GM12891 (cell line): ENCODE measurements at places on chromosomes 3 and 15.

GRCh38 chr3:178072391-178073305 lies 463.6 kb upstream of the KCNMB2 start:
- DNase-seq, result no peak

GRCh38 chr15:51736069-51736468 lies 1.4 kb downstream of the LYSMD2 start:
- DNase-seq, result no peak

- DNase-seq, result no peak
Measured at GRCh38 chr3:81492040-81492439, 269.4 kb downstream of the GBE1 start.

GRCh38 chr3:137026701-137027100 lies 68.9 kb downstream of the IL20RB start:
- DNase-seq, result no peak

- no peak for DNase-seq
Measured at GRCh38 chr3:151770956-151771355, 37.2 kb downstream of the AADACL2 start.

- no peak for DNase-seq
Measured at GRCh38 chr3:110261141-110261540, 810.5 kb upstream of the NECTIN3 start.

GRCh38 chr3:188006726-188007393 lies 147.1 kb upstream of the LPP start:
- DNase-seq, result no peak

- DNase-seq, result no peak
Measured at GRCh38 chr3:130644628-130645253, 101.9 kb downstream of the PIK3R4 start.

- no peak for DNase-seq
Measured at GRCh38 chr3:160370987-160371857, 27.8 kb downstream of the IFT80 start.

- DNase-seq, result no peak
Measured at GRCh38 chr3:105385819-105386508, 19.3 kb downstream of the ALCAM start.

- DNase-seq, result no peak
Measured at GRCh38 chr15:96213045-96213444, 117.5 kb upstream of the NR2F2 start.

- peak; percentile 42 for DNase-seq
Measured at GRCh38 chr3:49020330-49021212, 1.4 kb upstream of the NDUFAF3 start.

GRCh38 chr3:69869643-69870042 lies 129.9 kb upstream of the SAMMSON start:
- DNase-seq, result no peak

DNA sequence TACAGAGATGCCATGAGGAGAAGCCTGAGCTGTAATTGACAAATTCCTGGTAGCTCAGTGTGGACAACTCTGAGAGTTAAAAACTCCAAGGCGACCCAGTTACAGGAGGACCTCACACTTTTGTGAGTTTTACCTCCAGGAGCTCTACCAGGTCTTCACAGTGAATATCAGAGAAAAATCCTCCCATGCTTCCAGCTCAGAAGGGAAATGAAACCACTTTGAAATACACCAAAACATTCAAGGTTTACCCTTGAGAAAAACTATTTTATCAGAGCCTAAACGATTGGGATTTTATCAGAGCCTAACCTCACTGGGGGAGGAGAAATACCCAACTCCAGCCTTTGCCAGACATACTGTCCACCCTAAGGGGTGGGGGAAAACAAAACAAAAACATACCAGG lies 52.4 kb downstream of the MCCC1 start:
- DNase-seq, result no peak

GRCh38 chr3:49722896-49723295 lies 855 bp downstream of the GMPPB start:
- DNase-seq, result no peak

- DNase-seq, result no peak
Measured at GRCh38 chr3:101848326-101848725, 988 bp upstream of the NFKBIZ start.

DNA sequence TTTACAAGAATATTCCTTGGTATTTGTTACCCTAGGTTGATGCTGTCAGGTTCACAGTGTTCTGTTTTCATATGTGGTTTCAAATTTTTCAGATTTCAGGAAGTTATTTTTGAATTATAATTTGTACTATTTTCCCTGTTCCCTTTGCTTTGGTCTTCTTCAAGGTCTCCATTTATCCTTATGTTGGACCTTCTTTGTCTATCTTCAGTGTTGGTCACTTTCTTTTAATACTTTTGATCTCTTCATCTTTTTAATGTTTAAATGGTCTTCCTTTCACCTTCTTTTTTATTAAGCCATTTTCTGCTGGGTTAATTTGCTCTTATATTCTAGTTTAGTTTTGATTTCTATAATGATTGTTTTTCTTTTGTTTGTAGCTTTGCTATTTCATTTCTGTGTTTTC lies 61.3 kb downstream of the KLHL25 start:
- no peak for DNase-seq

DNA sequence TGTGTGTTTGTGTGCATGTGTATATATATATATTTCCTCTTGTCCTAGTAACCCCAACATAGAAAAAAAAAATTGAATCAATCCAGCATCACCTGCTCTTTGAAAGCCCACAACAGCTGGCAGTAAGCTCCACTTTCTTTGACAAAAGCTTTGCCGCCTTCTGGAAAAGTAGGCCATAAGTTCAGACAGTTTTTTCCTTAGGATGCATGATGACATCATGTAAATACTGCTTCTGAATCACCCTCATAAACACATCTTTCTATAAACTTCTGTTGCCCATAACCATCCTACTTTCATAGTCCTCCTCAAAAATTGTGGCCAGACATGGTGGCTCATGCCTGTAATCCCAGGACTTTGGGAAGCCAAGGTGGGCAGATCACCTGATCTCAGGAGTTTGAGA lies 67.4 kb downstream of the CSNK1G1 start:
- no peak for DNase-seq

DNA sequence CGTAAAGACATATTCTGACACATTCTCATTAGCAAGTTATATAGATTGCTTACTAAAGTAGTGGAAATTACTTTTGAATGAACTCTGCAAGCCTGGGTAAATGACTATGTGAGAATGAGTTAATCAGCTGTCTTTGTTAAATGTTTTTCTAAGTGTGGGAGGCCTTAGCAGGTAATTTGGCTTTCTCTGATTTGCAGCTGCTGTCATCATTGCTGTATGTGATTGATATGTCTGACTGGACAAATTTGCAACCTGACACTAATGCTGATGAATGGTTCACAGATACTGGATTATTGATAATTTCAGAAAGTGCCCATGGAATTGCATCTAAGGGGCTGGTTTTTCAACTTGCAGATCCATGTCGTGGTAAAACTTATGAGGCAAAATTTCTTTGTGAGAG lies 372.2 kb upstream of the SGO1 start:
- no peak for DNase-seq

- DNase-seq, result no peak
Measured at GRCh38 chr3:187102073-187102634, 37.1 kb downstream of the RPL39L start.

- DNase-seq, result no peak
Measured at GRCh38 chr3:186782542-186783057, 777 bp upstream of the EIF4A2 start.

GRCh38 chr15:74773731-74774252 lies 8.1 kb upstream of the CSK start:
- no peak for DNase-seq

GRCh38 chr3:13208706-13209633 lies 135.7 kb upstream of the IQSEC1 start:
- no peak for DNase-seq

DNA sequence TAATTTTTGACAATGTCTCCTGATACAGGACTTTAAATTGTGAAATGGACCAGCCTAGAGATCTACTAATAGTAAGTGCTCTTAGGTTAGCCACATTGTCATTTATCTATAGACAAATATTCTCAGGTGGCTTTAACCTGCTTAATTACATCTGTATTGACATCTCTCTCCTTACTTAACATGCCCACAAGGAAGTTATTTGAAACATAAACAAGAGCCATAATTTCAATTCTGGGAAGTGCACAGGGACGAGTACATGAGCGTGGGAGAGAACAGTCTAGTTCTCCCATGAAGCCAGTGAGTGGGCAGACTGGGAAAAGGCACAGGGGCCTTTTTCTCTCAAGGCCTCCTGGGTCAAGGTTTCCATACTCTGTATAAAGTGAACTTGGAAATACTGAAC lies 54.2 kb downstream of the NEK10 start:
- no peak for DNase-seq

GRCh38 chr3:100957261-100957986 lies 35.8 kb downstream of the ABI3BP start:
- no peak for DNase-seq

GRCh38 chr3:110933821-110934426 lies 137.7 kb upstream of the NECTIN3 start:
- no peak for DNase-seq

GRCh38 chr3:149826636-149827035 lies 13.6 kb downstream of the RNF13 start:
- DNase-seq, result no peak
